Stimulated activated CD4-positive, alpha-beta T cell treated with anti-CD3 and anti-CD28 coated beads, Interleukin-12 subunit alpha, Interleukin-12 subunit beta, amount 100 ng/mL, for 48 hours (primary cell): ENCODE measurements at places on chromosomes 5 and 9.
A peak's percentile ranks its signal among the peaks of the same experiment; 100 is the strongest.

DNA sequence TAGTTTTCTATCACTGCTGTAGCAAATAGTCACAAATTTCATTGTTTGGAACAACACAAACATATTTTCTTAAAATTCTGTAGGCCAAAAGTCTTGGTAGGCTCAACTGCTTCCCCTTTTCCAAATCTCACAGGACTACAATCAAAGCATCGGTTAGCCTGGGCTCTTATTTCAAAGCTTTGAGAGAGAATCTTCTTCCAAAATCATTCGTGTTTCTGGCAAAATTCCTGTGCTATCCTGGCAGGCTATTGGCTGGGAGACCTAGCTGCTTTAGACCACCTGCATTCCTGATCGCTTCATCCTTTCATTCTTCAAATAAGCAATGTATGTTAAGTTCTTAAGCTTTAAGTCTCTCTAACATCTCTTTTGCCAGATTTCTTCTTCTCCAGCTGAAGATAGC, 629.8 kb upstream of the CDH18 start:
- no peak for DNase-seq

DNA sequence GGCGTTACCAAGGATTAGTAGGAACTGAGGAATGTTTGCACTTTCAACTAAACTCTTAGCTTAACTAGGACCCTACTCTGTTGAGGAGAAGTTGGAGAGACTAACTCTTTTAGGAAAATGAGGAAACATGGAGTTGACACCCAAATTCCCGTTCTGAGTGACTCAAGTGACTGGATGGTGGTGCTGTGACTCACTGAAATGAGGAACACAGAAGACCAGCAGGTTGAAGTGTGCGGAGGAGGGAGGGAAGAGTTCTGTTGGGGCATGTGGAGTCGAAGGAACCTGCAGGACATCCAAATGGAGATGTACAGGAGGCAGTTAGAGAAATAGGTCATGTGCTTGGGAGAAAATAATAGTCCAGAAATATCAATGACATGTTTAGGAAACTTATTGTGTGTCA, 8.2 kb downstream of the HEXB start:
- DNase-seq, result no peak

GRCh38 chr5:135565725-135566421, 12.9 kb downstream of the CXCL14 start:
- peak; percentile 51 for DNase-seq

GRCh38 chr5:92518318-92518904, 1062.6 kb downstream of the NR2F1-AS1 start:
- DNase-seq, result no peak

GRCh38 chr5:14143841-14144585, 871 bp downstream of the TRIO start:
- DNase-seq, result peak; percentile 9

DNA sequence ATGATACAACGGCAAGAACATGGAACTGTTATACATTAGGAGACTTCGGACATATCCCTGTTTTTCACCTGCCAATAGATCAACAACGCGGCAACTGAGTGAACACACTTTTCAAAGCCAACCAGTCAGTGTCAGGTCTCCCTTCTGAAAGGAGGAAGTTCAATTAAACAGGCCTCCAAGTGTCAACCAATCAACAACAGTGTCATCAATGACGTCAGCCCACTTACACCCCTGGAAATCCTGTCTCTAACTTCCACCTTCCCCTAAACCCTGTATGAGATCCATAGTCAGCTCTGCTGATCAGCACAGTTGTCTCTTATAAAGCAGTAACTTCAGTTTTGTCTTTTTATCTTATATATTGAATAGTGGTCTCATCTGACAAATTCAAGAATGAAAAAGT, 36.6 kb downstream of the DMRT3 start:
- no peak for DNase-seq

- DNase-seq, result no peak
These were observed 8.5 kb upstream of the DNAJC25 start for GRCh38 chr9:111622626-111623025.

GRCh38 chr5:93622240-93622885, 39.3 kb downstream of the NR2F1 start:
- DNase-seq, result no peak
